Astrocyte (in vitro differentiated cells and primary cell): ENCODE measurements at places on chromosomes 1 and 21. TPM values are rescaled to one million over a fixed set of nuclear protein-coding genes. Genes with fewer than 3 reads are reported as not detected.

The ZNF683 gene
- not detected in 2 replicates for total RNA-seq

- H3K36me3 ChIP-seq = peaks cover 29% of the 10 kb centered on the region
- no peak overlapping the region for H3K27ac ChIP-seq
- H3K4me1 ChIP-seq = peaks cover 23% of the 10 kb centered on the region
- no peak overlapping the region for H3K4me3 ChIP-seq
Measured at GRCh38 chr1:36304970-36305914, 926 bp upstream of the SH3D21 start.

DNA sequence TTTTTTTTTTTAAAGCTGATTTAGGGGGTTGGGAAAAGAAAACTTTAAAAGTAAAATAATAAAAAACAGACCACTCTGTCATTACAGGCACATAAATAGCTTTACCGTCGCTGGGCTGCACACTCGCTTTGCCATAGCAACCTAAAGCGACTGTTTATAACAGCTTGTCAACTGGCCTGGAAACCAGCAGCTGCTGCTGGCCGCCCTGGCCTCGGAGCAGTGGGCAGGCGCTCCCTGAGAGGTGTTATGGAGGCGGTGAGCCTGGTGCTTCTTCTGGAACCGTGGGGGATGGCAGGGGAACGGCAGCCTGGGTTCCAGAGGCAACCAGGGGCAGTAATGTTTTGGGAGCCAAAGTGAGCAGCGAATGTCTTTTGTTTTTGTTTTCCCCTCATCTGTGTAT, 45.7 kb downstream of the ATP2B4 start:
- DNase-seq = peak; percentile 67
- H3K4me3 ChIP-seq = no peak overlapping the region
- H3K36me3 ChIP-seq = no peaks in the 10 kb centered on the region
- H3K27ac ChIP-seq = peak overlapping the region; percentile 96
- H3K27me3 ChIP-seq = no peaks in the 10 kb centered on the region

The HCN3 gene
- 3.4 and 3.6 TPM in 2 replicates for total RNA-seq

DNA sequence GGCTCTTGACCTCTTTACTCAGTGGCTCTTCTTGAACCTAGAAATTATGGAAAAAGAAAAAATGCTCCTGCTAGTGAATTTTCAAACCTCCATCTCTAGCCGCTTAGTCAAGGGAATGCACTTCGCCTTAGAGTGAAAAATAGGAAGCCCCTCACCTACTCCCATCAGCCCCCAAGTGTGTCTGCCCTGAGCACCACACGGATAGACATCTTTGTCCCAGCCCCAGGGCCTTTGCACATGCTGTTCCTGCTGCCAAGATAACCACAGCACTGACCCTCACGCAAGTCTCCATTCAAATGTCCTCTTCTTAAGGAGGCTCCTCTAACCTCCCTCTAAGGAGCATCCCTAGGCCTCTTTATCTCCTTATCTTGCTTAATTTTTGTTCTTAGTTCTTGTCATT, 59.6 kb downstream of the FBXO2 start:
- no peak for DNase-seq
- H3K4me3 ChIP-seq = no peak overlapping the region
- H3K4me1 ChIP-seq = no peaks in the 10 kb centered on the region
- H3K36me3 ChIP-seq = no peaks in the 10 kb centered on the region
- H3K27me3 ChIP-seq = peaks cover 2% of the 10 kb centered on the region
- no peak overlapping the region for H3K27ac ChIP-seq

- H3K4me3 ChIP-seq = no peak overlapping the region
- H3K27ac ChIP-seq = no peak overlapping the region
- H3K4me1 ChIP-seq = peaks cover 8% of the 10 kb centered on the region
Measured at GRCh38 chr1:226787071-226787470, 48.0 kb upstream of the ITPKB start.

The HNRNPR gene
- total RNA-seq = 109 and 113 TPM in 2 replicates

- no peak overlapping the region for H3K27ac ChIP-seq
- H3K27me3 ChIP-seq = no peaks in the 10 kb centered on the region
- H3K4me1 ChIP-seq = no peaks in the 10 kb centered on the region
- DNase-seq = no peak
- no peak overlapping the region for H3K4me3 ChIP-seq
Measured at GRCh38 chr1:57384901-57385300, 39.0 kb downstream of the DAB1 start.

The ITGB2 gene
- total RNA-seq = 0.61 TPM in 1 of 2 replicates, not detected in the other

DNA sequence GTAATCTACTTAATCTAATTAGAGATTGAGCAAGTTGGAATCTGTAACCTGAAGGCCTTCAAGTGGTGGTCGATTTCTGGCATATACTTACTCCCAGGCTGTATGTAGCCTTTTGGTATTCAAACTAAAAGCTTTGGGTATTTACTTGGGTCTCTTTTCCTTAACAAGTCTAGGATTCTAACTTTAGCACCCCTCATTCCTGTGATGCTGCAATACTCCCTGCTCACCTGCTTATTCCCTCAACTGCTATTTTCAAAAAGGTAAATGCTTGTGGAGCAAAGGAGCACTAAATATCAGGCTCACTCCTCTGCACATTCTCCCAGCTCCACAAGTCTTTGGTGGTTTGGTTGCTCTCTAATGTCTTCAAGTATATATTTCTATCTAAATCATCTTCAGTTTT, 68.0 kb upstream of the CYYR1 start:
- no peaks in the 10 kb centered on the region for H3K36me3 ChIP-seq
- no peaks in the 10 kb centered on the region for H3K27me3 ChIP-seq
- H3K4me3 ChIP-seq = no peak overlapping the region
- H3K4me1 ChIP-seq = no peaks in the 10 kb centered on the region

DNA sequence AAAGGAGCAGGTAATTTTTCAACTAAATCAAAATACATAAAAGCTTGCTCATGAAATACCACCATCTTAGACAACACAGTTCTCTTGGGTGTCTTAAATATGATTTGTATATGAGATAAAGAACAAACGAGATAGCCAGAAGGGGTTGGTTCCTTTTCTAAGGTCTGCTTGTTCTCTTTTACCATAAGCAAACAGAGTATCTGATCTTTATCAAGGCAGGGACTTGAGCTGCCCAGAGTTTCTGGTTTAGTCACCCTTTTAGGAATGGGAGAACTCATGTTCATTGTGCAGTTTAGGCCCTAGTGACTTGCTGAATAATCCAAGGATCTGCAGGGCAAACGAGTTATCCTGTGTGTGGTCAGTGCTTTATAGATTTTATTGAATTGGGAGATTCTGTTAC, 3.0 kb upstream of the SUCO start:
- no peaks in the 10 kb centered on the region for H3K4me1 ChIP-seq
- H3K27ac ChIP-seq = no peak overlapping the region
- no peak for DNase-seq
- no peaks in the 10 kb centered on the region for H3K36me3 ChIP-seq
- H3K4me3 ChIP-seq = no peak overlapping the region
- no peaks in the 10 kb centered on the region for H3K27me3 ChIP-seq

DNA sequence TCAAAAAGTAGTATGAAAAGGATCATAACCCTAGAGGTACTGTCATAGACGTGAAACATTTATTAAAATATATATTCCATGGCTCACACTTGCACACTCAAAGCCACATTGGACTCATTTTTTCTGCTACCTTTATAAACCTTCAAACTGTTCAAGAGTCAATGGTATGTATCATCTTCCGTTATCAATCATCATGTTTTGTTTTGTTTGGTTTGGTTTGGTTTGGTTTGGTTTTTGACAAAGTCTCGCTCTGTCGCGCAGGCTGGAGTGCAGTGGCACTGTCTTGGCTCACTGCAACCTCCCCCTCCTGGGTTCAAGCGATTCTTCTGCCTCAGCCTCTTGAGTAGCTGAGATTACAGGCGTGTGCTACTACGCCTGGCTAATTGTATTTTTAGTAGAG, 1.8 kb downstream of the IFNAR2 start:
- H3K4me3 ChIP-seq = no peak overlapping the region
- H3K4me1 ChIP-seq = peaks cover 6% of the 10 kb centered on the region

GRCh38 chr1:111842411-111842810, 86.7 kb downstream of the DDX20 start:
- no peaks in the 10 kb centered on the region for H3K27me3 ChIP-seq
- H3K27ac ChIP-seq = no peak overlapping the region
- no peaks in the 10 kb centered on the region for H3K36me3 ChIP-seq
- no peaks in the 10 kb centered on the region for H3K4me1 ChIP-seq
- DNase-seq = no peak

The SLC2A5 gene
- total RNA-seq = 0.79 and 2.6 TPM in 2 replicates

The ERG gene
- 0.84 and 1.9 TPM in 2 replicates for total RNA-seq

The DNAJC28 gene
- 2.1 and 2.4 TPM in 2 replicates for total RNA-seq

DNA sequence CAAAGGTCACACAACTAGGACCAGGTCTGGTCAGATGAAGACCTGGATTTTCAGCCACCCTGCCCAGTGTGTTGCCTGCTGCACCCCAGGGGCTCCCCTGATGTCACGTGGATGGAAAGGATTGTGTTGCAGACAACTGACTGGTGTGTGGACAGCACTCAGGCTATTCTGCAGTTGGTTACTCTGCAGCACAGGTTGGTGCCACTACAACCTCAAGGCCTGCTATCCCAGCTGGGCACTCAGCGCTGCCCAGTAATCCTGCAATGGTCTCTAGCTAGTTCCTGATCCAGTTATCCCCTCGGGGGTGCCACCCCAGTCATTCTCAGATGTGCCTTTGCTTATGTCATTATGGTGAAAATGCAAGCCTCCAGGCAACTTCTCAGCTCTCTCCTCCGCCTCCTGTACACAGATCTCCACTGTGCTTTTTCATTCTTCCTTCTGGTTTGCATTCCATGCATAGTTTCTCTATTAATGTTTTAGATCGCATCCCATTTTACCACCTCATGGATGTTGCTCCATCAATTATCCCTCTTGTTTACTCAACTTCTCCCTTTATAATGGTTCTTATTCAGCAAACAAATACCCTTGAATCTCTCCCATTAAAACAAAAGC, 503.2 kb upstream of the CAMK1G start:
- no peaks in the 10 kb centered on the region for H3K27me3 ChIP-seq
- H3K36me3 ChIP-seq = no peaks in the 10 kb centered on the region
- H3K4me1 ChIP-seq = no peaks in the 10 kb centered on the region

The TMOD4 gene
- total RNA-seq = 1.4 TPM in 1 of 2 replicates, not detected in the other

The RAP1GAP gene
- 3.2 and 5.4 TPM in 2 replicates for total RNA-seq

The C2CD2 gene
- 6.7 and 8.3 TPM in 2 replicates for total RNA-seq

GRCh38 chr1:227894831-227895451, 52.8 kb downstream of the WNT9A start:
- DNase-seq = no peak
- no peak overlapping the region for H3K4me3 ChIP-seq
- H3K27me3 ChIP-seq = no peaks in the 10 kb centered on the region
- H3K4me1 ChIP-seq = no peaks in the 10 kb centered on the region

DNA sequence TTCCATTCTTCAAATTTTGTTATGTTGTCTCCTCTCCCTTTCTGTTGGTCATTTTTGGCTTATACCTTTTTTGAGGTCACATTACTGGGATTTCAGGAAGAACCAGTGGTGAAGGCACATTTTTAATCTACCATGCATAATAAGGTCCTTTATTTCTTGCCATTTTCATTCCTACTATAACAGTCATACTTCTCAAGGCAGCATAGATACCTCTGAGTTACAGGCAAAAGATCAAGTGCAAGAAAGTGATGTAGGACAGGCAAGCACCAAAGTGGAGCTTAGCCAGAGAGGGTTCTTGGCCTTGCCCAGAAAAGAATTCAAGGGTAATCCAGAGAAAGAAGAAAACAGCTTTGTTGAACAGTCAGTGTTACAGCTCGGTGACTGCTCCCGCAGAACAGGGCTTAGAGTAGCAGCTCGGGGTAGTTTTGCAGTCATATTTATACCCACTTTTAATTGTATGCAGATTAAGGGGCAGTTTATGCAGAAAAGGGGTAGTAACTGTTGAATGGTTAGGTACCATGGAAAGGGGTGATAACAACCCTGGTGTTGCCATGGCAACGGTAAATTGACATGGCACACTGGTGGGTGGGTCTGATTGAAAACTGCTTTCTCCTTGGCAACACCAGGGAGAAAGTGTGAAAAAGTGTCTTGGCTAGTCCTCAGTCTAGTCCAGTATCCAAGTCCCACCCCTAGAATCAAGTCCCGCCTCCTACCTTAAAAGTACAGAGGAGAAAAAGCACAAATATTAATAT, 39.6 kb upstream of the DOCK7 start:
- H3K27me3 ChIP-seq = no peaks in the 10 kb centered on the region
- no peaks in the 10 kb centered on the region for H3K36me3 ChIP-seq
- H3K4me1 ChIP-seq = no peaks in the 10 kb centered on the region
- H3K27ac ChIP-seq = no peak overlapping the region
- H3K4me3 ChIP-seq = no peak overlapping the region
- DNase-seq = peak; percentile 49

- H3K27me3 ChIP-seq = peaks cover 31% of the 10 kb centered on the region
- no peak for DNase-seq
- H3K27ac ChIP-seq = no peak overlapping the region
- H3K36me3 ChIP-seq = no peaks in the 10 kb centered on the region
- H3K4me3 ChIP-seq = no peak overlapping the region
Measured at GRCh38 chr21:41772351-41773080, 5.7 kb upstream of the RIPK4 start.

GRCh38 chr1:53308506-53308905, 19.4 kb downstream of the LRP8 start:
- DNase-seq = no peak
- H3K4me3 ChIP-seq = no peak overlapping the region
- peaks cover 9% of the 10 kb centered on the region for H3K4me1 ChIP-seq
- no peaks in the 10 kb centered on the region for H3K27me3 ChIP-seq
- H3K27ac ChIP-seq = no peak overlapping the region
- H3K36me3 ChIP-seq = no peaks in the 10 kb centered on the region

GRCh38 chr1:37085393-37085792, 51.1 kb upstream of the GRIK3 start:
- no peak overlapping the region for H3K4me3 ChIP-seq
- H3K36me3 ChIP-seq = no peaks in the 10 kb centered on the region
- no peaks in the 10 kb centered on the region for H3K27me3 ChIP-seq
- no peak for DNase-seq

DNA sequence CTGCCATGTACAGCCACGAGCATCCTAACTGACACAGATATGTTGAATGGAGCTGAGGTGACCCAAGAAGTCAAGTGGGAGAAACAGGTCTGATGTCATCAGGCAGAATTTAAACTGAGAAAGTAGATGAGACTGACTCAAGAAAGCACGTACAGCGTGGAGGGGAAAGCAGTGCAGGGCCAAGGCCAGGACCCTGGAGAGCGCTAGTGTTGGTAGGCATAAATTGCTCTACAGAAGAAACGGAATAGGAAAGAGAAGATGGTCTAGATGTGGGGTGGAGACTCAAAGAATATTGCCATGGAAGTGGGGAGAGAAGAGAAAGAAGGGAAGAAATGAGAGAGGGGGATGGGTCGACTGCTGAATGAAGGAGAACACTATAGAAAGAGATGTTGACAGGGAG, 45.3 kb upstream of the GJB5 start:
- H3K27me3 ChIP-seq = no peaks in the 10 kb centered on the region
- no peak overlapping the region for H3K27ac ChIP-seq
- no peaks in the 10 kb centered on the region for H3K36me3 ChIP-seq
- no peak overlapping the region for H3K4me3 ChIP-seq
- DNase-seq = no peak

DNA sequence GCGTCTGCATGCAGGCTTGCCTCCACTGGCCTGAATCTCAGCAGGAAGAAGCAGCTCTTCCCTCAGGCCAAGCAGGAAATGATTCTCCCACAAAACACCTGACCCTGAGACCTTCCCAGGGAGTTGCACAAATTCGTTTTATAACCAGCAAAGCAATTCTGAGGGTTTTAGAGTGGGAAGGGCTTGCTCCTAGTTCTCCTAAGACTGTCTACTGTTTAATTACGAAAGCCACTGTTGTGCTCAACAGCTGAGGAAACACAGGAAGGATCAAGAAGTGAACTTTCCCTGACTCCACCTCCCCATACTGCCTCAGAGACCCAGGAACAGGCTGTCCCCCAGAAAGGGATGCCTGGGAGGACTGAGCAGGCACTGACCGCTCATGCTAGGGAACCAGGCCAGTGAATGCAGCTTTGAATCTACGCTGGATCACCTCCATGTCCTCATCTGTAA, 37.0 kb upstream of the PUM1 start:
- H3K27me3 ChIP-seq = no peaks in the 10 kb centered on the region
- no peaks in the 10 kb centered on the region for H3K36me3 ChIP-seq
- H3K4me3 ChIP-seq = no peak overlapping the region
- H3K4me1 ChIP-seq = peaks cover 15% of the 10 kb centered on the region
- peak; percentile 56 for DNase-seq

The FMO4 gene
- 1.1 and 1.3 TPM in 2 replicates for total RNA-seq
